ENCODE measurements at places on chromosomes 11 and 22. TPM values are rescaled to one million over a fixed set of nuclear protein-coding genes. Genes with fewer than 3 reads are reported as not detected.
A peak's percentile ranks its signal among the peaks of the same experiment; 100 is the strongest.

DNA sequence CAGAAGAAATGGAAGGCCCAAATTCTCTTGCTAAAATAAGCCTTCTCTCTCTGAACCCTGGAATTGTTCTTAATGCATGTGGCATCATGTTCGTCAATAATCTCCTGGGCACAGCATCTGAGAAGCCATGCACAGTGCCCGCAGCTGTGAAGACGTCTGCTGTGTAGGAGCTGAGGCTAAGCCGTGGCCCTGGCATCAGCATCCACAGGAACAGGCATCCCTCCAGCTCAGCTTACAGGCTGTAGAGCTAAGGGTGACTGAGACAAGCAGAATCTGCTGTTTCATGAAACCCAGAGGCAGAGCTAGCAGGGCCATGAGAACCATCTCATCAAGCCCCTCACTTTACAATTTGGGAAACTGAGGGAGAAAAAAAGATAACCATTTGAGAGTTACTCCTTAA, 60.6 kb downstream of the SEZ6L start:
- H3K27me3 ChIP-seq, result peaks cover 70% of the 10 kb centered on the region
- no peaks in the 10 kb centered on the region for H3K36me3 ChIP-seq
- H3K27ac ChIP-seq, result no peak overlapping the region
- DNase-seq, result no peak

- H3K4me1 ChIP-seq, result peaks cover 14% of the 10 kb centered on the region
- DNase-seq, result no peak
- no peak overlapping the region for H3K27ac ChIP-seq
- no peak overlapping the region for H3K4me3 ChIP-seq
- no peaks in the 10 kb centered on the region for H3K36me3 ChIP-seq
Measured at GRCh38 chr11:123143921-123144320, 51.1 kb downstream of the CLMP start.

GRCh38 chr11:2674658-2675131, 25.1 kb downstream of the KCNQ1OT1 start:
- H3K4me3 ChIP-seq, result no peak overlapping the region
- no peaks in the 10 kb centered on the region for H3K27me3 ChIP-seq
- no peak for DNase-seq
- no peaks in the 10 kb centered on the region for H3K36me3 ChIP-seq
- H3K27ac ChIP-seq, result no peak overlapping the region

GRCh38 chr22:45598596-45599217, 72.9 kb upstream of the ATXN10 start:
- no peaks in the 10 kb centered on the region for H3K27me3 ChIP-seq
- H3K36me3 ChIP-seq, result no peaks in the 10 kb centered on the region
- DNase-seq, result no peak
- no peak overlapping the region for H3K27ac ChIP-seq

GRCh38 chr22:19599626-19600243, 75.5 kb upstream of the CLDN5 start:
- no peak overlapping the region for H3K27ac ChIP-seq
- H3K36me3 ChIP-seq, result no peaks in the 10 kb centered on the region
- no peak overlapping the region for H3K4me3 ChIP-seq
- no peak for DNase-seq
- H3K4me1 ChIP-seq, result no peaks in the 10 kb centered on the region

DNA sequence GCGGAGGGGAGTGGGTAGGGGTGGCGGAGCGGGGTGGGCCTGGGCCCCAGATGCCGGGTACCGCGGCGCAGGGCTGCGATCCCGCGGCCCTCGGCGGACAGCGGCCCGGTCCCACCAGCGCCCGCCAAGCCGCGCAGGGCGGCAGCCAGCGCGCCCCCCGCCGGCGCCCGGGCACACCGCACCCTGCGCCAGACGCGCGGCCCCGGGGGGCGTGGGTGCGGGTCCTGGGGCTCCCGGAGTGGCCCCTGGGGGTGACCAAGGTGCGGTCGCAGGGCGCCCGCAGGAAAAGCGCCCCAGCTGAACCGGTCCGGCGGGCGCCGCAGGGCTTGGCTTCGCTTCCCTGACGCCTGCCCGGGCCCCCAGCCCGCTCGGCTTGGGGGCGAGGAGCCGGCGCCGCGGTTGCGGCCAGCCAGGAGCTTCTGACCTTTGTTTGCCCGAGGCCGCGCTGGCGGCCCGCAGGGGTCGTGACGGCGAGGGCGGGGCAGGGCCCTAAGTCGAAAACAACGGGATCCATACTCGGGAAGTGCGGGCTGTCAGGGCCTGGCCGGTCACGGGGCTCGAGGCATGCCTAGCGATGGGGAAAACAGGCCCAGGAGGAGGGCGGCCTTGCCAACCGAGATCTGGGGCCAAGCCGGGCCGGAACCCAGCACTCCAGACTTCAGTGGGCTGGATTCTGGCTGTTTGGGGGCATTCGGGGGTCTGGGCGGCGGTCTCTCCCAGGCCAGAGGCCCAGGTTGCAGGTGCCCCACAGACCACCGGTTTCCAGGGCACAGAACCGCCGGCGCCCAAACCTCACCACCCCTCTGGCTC, 581 bp upstream of the AP5B1 start:
- H3K27me3 ChIP-seq, result no peaks in the 10 kb centered on the region
- H3K4me3 ChIP-seq, result peak overlapping the region; percentile 39
- H3K4me1 ChIP-seq, result peaks cover 51% of the 10 kb centered on the region
- peak overlapping the region; percentile 61 for H3K27ac ChIP-seq

DNA sequence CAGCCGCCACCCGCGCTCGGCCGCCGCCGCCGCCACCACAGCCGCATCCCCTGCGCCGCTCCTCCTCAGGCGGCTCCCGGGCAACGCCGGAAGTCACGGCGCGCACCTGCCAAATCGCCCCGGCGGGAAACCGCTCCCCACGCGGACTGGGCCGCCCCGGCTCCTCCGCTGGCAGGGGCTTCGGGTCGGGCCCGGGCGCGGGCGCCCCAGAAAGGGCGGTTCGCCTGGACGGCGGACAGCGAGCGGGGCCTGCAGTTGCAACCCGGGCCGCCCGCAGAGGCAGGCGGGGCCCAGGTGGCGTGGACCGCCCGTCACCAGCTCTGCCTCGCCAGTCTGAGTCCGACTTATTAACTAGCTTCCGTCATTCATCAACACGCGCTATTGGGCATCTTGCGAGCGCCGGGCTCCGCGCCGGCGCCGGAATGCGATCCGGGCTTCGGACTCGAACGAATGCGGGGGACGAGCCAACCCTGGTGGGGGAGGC, at the start of gene HIRA:
Gene HIRA (minus strand): TSS at position 85 of the 484 bp plus-strand sequence. CDS start 257 bp downstream, outside the sequence.
- H3K27me3 ChIP-seq, result no peaks in the 10 kb centered on the region
- peaks cover 12% of the 10 kb centered on the region for H3K36me3 ChIP-seq
- H3K27ac ChIP-seq, result peak within 1 kb of the TSS; percentile 98
- peak; percentile 53 for DNase-seq
- peak within 1 kb of the TSS; percentile 92 for H3K4me3 ChIP-seq
- H3K4me1 ChIP-seq, result peaks cover 17% of the 10 kb centered on the region

Gene CHADL
- 0.47 TPM for total RNA-seq

Gene SLC22A12
- total RNA-seq, result not detected

Gene LDHAL6A
- total RNA-seq, result not detected

- no peaks in the 10 kb centered on the region for H3K27me3 ChIP-seq
- H3K27ac ChIP-seq, result no peak overlapping the region
- DNase-seq, result no peak
- H3K4me1 ChIP-seq, result no peaks in the 10 kb centered on the region
- no peak overlapping the region for H3K4me3 ChIP-seq
- peaks cover 27% of the 10 kb centered on the region for H3K36me3 ChIP-seq
Measured at GRCh38 chr22:45328822-45329529, 19.2 kb downstream of the FAM118A start.

- no peaks in the 10 kb centered on the region for H3K36me3 ChIP-seq
- no peak overlapping the region for H3K4me3 ChIP-seq
- H3K27ac ChIP-seq, result no peak overlapping the region
- no peaks in the 10 kb centered on the region for H3K4me1 ChIP-seq
- no peaks in the 10 kb centered on the region for H3K27me3 ChIP-seq
- DNase-seq, result no peak
Measured at GRCh38 chr11:15941206-15941770, 415.1 kb downstream of the SOX6 start.

DNA sequence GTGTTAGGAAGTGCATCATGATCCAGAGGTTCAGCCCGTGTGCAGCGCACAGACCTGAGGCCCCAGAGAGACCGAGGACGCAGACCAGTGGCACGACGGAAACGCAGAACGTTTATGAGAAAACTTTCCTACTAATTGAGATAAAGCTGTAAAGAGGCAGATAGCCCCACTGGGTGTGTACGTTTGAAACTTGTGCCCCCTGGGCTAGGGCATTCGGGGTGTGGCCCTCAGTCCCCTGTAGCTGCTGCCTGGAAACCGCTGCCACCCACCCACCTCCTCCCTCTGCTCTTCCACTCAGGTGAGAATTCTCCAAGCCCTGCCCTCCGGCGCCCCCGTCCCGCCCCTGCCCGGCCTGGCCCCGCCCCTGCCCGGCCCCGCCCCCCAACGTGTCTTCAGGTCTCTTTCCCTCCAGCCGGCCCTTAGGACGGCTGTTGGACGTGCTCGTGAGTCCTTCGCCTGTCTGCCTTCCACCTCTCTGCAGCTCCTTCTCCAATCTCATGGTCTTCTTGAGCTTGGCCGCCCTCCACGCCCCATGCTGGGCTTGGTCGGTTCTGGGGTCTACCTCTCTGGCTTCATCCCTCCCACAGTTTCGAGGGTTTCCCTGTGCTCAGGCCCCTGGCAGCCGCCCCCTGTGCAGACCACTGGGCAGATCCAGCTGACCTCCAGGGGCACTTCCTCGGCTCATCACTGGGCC, 12.1 kb downstream of the MAPK8IP2 start:
- H3K36me3 ChIP-seq, result no peaks in the 10 kb centered on the region
- peak overlapping the region; percentile 62 for H3K27ac ChIP-seq
- peaks cover 28% of the 10 kb centered on the region for H3K4me1 ChIP-seq
- no peak overlapping the region for H3K4me3 ChIP-seq
- DNase-seq, result no peak

DNA sequence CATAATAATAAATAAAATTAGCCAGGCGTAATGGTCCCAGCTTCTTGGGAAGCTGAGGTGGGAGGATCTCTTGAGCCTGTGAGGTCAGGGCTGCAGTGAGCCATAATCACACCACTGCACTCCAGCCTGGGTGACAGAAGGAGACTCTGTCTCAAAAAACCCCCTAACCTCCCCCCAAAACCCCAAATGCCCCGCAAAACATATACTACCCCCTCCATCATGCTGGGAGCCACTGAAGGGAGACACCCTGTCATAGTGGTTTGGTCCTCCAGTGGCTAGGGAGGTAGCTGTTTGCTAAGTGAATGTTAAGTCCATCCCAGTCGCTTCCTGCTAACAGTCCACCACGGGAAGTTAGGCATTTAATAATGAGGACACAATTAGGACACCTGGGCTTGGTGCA, 125.0 kb downstream of the ABTB2 start:
- H3K36me3 ChIP-seq, result no peaks in the 10 kb centered on the region
- DNase-seq, result no peak
- no peaks in the 10 kb centered on the region for H3K27me3 ChIP-seq
- H3K27ac ChIP-seq, result no peak overlapping the region
- H3K4me3 ChIP-seq, result no peak overlapping the region

GRCh38 chr11:86247608-86248007, 3.1 kb downstream of the EED start:
- no peaks in the 10 kb centered on the region for H3K27me3 ChIP-seq
- H3K27ac ChIP-seq, result no peak overlapping the region
- peaks cover 10% of the 10 kb centered on the region for H3K36me3 ChIP-seq
- no peak overlapping the region for H3K4me3 ChIP-seq
- peaks cover 25% of the 10 kb centered on the region for H3K4me1 ChIP-seq

- no peak for DNase-seq
- no peaks in the 10 kb centered on the region for H3K27me3 ChIP-seq
- no peak overlapping the region for H3K27ac ChIP-seq
- no peak overlapping the region for H3K4me3 ChIP-seq
Measured at GRCh38 chr22:44351685-44352377, 39.1 kb upstream of the SHISAL1 start.

Gene SAA1
- total RNA-seq, result 8.6 TPM

Gene MFRP
- total RNA-seq, result not detected

Gene APOA4
- total RNA-seq, result not detected

Gene CLCF1
- 12.2 TPM for total RNA-seq

DNA sequence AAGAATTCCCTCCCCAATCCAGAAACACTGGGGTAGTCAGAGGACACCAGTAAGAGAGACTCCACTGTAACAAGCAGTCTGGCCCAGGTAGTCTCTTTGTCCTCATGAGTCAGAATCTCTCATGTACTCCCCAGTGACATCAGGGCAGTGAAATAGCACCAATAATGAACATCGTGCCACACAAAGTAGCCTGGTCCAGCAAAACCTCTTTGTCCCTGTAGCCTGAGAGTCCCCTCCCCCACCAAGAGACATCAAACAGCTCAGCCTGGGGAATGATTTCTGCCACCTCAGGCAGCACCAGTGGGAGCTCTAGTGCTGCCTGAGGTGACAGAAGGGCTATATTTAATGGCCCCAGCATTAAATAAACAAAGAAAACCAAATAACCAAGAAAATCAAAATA, 88.1 kb downstream of the SBF2 start:
- DNase-seq, result no peak
- H3K36me3 ChIP-seq, result no peaks in the 10 kb centered on the region
- no peak overlapping the region for H3K4me3 ChIP-seq
- H3K4me1 ChIP-seq, result no peaks in the 10 kb centered on the region
- no peaks in the 10 kb centered on the region for H3K27me3 ChIP-seq

Gene SUSD2
- 6.6 TPM for total RNA-seq

Gene C11orf97
- not detected for total RNA-seq

DNA sequence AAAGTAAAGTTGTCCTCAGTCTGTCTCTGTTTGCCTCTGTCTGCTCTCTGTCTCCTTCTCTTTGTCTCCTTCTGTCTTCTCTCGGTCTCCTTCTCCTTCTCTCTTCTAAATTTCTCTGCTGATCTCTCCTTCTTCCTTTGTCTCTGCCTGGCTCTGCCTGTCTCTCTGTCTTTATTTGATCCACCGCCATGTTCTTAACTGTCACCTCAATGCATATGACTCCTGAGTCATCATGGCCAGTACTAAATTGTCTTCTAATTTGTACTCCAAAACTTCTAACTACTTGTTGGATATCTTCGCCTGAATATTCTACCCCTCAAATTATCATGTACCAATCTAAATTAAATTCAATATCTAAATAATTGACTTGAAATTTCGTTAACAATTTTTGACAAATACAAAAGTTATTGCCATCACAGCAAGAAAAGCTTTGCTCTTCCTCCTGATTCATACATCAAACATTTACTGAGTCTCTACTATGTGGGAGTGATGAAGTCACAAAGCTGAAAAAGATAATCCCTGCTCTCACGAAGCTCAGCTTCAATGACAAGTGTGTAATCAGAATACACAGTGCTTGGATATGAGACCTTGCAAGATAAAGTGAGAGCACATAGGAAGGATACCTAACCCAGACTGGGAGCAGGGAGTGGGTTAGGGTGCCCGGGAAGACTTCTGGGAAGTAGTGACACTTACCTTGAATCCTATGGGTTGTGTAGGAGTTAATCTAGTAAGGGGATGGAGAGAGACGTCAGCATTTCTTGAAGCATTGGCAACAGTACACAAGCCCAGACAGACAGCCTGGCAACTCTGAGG, 193.0 kb downstream of the MAML2 start:
- no peak overlapping the region for H3K4me3 ChIP-seq
- no peaks in the 10 kb centered on the region for H3K27me3 ChIP-seq
- H3K27ac ChIP-seq, result no peak overlapping the region
- DNase-seq, result no peak
- peaks cover 13% of the 10 kb centered on the region for H3K4me1 ChIP-seq
- H3K36me3 ChIP-seq, result no peaks in the 10 kb centered on the region

GRCh38 chr22:45483319-45483718, 19.4 kb upstream of the FBLN1 start:
- no peaks in the 10 kb centered on the region for H3K36me3 ChIP-seq
- peaks cover 7% of the 10 kb centered on the region for H3K4me1 ChIP-seq
- H3K27ac ChIP-seq, result no peak overlapping the region
- no peak for DNase-seq
- H3K4me3 ChIP-seq, result no peak overlapping the region
- no peaks in the 10 kb centered on the region for H3K27me3 ChIP-seq

GRCh38 chr11:115872416-115872815, 368.2 kb upstream of the CADM1 start:
- no peaks in the 10 kb centered on the region for H3K4me1 ChIP-seq
- H3K36me3 ChIP-seq, result no peaks in the 10 kb centered on the region
- DNase-seq, result no peak

Gene ZNF215
- total RNA-seq, result 9.9 TPM

Measured in HCT116 (cell line).